ENCODE measurements at places on chromosomes 1 and 21.

DNA sequence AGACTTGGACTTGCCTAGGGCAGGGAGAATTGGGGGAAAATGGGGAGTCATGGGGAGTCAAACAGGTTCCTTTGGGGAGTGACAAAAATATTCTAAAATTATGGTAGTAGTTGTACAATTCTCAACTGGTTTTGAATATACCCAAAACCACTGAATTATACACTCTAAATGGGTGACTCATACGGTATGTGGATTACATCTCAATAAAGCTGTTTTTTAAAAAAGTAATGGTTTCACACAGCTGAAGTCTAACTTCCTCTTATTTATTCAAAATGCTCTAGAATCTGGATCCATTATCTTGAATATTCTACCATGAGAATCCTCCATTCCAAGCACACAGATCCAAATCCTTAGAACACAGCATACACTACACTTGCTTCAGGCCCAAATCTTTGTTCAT lies 11.1 kb downstream of the EIF4G3 start:
- no peak for DNase-seq

DNA sequence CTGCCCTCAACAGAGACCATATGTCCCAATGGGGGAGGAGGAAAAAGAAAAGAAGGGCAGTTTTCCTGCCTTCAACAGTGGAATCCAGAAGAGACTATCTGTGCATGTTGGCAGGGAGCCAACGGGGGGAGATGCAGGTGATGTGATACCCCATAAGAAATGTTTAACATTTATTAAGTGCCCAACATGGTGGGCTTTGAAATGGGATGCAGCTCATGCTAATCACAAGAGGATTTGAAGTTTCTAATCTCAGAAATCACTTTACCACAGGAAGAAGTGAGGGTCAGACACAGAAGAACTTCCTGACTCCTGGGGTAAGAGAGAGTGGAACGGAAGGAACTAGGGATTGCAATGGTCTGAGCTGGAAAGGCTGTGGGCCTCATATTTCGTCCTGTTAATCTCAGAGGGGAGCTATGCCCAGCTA lies 16.2 kb downstream of the CSRP1 start:
- no peak for DNase-seq

GRCh38 chr1:229119161-229119560 lies 151.8 kb upstream of the RAB4A start:
- DNase-seq = no peak

GRCh38 chr1:110874324-110875215 lies 1.6 kb downstream of the CD53 start:
- DNase-seq = no peak

- DNase-seq = no peak
Observed at GRCh38 chr21:17532292-17532691, 19.4 kb downstream of the CXADR start.

GRCh38 chr1:171160211-171160610 lies 24.9 kb upstream of the FMO2 start:
- no peak for DNase-seq

DNA sequence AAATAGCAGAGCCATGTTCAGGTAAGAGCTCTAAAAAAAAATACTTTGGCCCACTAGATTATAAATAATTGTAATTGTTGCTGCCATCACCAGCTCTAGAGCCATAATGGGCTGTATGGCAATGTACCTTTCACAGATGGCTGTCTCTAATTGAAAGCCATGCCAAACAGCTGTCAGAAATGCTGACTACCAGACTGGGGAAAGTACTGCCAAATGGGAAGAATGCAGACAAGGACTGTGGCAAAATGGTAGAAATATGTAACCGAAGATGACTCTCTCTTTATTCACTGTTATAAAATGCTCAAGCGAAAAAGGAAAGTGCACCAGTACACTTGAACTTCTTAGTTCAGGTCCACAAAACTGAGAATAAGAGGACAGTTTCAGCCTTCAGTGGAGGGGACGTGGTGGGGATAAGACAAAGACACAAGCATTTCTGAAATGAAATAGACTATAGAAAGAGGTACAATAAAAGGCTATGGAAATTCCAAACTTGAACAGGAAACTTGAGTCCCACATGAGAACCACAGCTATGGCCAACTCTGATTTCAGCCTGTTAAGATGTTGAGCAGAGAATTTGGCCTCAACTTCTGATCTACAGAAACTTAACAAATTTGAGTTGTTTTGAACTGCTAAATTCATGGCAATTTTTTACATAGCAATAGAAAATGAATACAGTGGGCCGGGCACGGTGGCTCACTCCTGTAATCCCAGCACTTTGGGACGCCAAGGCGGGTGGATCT lies 46.5 kb upstream of the LPGAT1 start:
- DNase-seq = no peak

GRCh38 chr1:160083968-160084770 lies 2.8 kb downstream of the KCNJ9 start:
- DNase-seq = peak; percentile 36

GRCh38 chr1:89429062-89429461 lies 65.2 kb downstream of the GBP6 start:
- DNase-seq = no peak

DNA sequence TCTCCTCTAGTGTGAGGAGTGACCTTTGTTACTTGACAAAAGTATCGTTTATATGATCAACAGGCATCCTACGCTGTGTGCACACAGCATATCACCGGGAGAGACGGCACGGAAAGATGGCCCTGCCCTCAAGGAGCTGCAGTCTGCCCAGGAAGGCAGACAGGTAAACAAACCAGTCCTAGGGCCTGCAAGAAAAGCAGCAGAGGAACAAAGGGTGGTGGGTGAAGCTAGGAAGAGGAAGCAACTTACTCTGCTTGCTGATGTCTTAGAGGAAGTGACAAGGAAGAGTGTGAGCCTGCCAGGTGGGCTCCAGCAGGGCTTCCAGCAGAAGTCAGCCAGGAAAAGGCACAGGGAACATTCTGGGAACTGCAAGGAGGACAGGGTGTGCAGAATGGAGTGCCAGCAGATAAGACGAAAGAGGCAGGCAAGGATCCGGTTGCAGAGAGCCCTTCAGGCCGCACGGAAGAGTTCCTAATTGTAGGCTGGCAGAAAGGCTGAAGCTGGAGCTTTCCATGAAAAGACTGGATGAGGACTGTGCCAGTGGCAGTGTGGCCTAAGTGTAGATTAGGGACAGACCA lies 106.7 kb downstream of the SLC45A1 start:
- DNase-seq = peak; percentile 33

DNA sequence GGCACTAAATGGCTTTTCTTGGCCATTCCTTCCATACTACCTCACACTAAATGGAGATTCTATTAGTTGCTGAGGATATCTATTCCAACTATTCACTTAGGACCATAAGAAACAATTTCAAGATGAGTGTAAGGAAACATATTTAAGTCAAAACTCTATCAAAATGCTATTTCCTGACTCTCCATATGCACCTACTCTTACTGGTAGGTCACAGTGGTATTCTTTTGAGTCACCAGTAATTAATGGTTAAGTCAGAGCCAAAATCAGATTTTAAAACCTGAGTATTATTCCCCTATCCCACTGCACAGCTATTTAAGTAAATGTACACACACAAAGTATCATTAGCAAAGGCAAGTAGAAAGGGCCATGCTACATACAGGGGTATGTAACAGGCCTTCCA lies 50.3 kb downstream of the ARID4B start:
- no peak for DNase-seq

- DNase-seq = no peak
Observed at GRCh38 chr1:94413311-94413710, 4.9 kb upstream of the ABCD3 start.

DNA sequence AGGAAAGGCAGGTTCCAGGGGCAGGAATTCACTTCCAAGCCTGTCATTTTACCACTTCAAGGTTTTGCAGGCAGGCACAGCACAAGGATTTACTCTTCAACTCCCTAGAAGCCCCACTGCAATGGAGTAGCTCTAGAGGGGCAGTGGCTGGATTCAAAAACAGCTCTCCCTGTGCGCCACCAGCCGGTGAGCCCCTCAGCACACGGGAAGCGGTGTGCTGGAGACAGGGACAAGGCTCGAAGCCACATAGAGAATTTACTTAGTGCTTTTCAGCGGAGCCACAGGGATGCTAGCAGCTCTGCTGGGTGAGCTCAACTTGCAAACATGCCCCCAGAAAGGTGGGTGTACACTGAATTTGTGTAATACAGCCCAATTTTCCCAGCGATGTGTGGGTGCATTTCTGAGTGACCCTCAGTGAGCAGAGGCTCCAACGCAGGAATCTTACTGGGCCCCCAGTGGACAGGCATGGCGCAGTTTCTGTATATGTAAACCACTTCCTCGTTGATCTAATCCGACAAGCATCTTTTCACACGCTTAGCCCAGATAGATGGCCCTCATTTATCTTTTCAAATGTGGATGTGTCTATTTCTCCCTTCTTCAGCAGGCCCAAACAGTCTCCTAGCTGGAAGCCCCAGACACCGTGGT lies 10.9 kb downstream of the VWA5B1 start:
- no peak for DNase-seq

DNA sequence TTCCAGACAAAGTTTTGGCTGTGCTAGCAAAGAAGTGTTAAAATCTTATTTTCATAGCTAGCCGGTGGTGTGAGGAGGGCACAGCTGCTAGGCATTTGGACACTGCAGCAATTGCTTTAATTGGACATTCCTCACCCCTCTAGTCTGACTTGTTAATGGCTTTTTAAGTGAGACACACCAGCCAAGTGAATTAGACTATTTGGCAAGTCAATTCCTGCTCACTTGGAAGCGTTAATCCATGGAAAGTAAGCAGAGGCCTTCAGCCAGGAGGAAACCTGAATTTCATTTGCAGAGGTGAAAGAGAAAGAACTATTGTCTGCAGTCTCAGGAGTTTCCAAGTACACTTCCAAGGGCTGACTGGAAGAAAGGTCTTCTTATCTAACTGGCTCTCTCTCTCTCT lies 175.7 kb downstream of the ST6GALNAC3 start:
- no peak for DNase-seq

DNA sequence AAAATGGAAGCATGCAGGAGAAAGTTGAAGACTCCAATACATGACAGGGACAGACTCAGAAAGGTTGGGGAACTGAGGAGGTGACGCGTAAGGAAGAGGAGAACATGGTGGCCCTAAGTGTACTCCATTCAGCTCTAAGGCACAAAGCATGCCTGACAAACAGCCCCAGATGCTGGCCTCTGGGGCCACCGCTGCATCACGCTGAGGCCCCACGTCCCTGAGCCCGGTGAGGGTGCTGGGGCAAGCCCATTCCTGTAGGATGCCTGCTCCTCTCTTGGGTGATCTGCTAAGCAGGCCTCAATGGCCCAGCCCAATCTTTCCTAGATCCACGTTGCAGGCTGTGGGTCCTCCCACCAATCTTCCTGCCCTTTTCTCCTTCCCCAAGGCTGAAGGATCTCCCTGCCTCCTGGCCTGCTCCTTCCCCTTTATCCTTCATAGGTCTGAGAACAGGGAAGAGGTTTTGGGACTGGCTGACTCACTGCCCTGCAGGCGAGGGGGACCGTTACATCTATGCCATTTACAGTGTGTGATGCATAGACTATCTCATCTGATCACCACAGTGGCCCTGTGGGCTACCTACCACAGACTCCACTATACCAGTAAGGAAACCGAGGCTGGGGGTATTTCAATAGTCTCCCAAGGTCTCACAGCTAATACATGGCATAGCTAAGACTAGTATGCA lies 16.8 kb upstream of the NID1 start:
- no peak for DNase-seq

GRCh38 chr1:230293390-230293700 lies 132.8 kb downstream of the PGBD5 start:
- no peak for DNase-seq

GRCh38 chr1:164369698-164370365 lies 189.2 kb upstream of the PBX1 start:
- DNase-seq = no peak

GRCh38 chr1:29502911-29503840 lies 266.9 kb downstream of the PTPRU start:
- no peak for DNase-seq

DNA sequence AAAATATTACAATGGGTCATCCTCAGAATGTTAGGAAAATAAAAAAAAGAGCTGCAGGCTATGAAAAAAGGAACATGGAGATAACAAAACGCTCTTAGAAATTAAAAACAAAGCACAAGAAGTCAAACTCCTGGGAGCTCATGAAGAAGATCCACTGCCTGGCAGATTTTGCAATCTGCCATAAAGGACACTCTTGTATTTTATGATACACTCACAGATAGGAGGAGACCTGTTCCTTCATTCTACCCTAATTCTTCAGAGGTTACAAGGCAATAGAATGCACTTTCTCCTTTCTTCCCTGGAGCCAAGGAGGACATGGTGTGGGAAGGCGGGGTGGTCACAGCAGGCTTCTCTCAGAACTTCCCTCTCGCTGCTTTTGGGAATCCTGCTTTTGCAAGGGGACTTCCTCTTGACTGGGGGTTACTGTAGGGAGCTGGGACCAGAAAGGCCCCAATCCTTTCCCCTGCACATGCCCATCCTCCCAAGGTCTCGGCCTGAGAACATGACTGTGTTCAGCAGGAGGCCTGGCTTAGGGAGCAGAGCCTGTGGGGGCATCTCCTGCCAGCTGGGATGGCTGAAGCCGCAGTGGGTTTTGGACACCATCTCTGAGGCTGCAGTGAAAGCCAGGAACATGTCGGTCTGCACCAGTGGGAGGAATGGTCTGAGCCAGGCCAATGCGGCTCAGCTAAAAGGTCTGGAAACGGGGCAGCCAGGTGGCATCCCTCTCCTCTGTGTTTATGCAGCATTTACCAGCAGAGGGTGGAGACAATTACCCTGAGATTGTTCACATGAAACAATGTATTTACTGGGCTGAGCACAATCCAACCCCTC lies 44.8 kb downstream of the GPR161 start:
- DNase-seq = no peak

GRCh38 chr1:235442788-235443429 lies 61.3 kb downstream of the B3GALNT2 start:
- no peak for DNase-seq

GRCh38 chr1:183388735-183389134 lies 29.4 kb downstream of the NMNAT2 start:
- no peak for DNase-seq

DNA sequence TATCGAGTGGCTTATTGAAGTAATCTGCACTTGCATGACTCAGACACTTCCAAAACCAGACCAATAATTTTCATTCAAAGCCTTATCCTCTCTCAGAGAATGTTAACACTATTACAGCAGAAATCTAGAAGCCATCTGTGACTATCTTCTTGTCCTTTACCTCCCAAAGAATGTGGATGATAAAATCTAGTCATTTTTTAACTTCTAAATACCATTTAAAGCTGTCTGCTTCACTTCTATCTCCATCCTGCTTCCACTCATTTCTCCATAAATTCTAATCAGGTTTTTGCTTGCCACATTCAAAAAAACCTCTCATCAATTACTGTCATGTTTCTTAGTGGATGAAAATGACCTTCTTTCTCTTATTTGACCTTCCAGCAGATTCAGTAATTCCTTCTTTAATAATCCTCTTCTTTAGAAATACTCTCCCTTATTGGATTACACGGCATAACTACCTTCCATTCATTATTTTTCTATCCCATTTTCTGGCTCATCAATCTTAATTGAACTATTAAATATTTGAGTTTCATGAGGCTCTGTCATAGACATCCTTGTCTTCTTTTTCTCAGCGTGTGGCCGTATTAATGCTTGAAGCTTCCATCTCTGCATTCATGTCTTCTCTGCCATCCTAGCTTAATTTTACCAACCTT lies 1999.4 kb downstream of the MRPL39 start:
- no peak for DNase-seq

- no peak for DNase-seq
Observed at GRCh38 chr21:35868869-35869223, 191.5 kb downstream of the SETD4 start.
